ENCODE measurements at places on chromosomes 12 and 14.

GRCh38 chr12:3308609-3309008 is 182.4 kb upstream of the PRMT8 start:
- no peak for DNase-seq

DNA sequence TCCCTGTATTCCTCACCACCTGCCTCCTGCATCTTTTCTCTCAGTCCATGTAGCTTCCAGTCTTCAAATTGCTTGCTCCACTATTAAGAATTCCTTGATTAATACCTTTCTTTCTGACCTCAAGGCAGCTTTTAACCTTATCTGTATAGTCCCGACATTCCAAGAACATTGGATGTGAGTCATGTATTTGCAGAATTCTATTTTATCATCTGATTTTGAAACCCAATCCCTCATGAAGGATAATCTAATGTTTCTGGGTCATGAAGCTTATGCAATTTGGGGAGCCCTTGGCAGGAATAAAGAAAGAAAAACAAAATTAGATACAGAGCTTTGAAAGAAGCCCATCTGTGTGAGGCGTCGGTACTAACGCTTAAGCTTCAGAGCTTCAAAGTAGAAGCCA is 63.4 kb upstream of the CCND2 start:
- no peak for DNase-seq

DNA sequence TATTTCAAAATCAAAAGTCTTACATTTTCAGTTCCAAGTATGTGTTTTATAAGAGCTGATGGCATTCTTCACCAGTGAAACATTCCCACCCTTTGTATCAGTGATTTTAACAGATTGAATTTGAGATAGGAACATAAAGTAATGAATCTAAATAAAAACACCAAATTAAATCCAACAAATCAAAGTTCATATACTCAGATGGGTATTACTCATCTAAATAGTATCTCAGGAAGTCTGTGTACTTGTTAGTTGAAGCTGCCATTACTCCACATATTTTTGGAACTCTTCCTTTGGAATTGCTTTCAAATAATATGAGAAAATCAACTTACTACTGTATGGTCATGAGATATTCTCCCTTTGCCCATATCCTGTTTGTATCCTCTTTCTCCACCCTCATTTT is 89.1 kb downstream of the MIA2 start:
- no peak for DNase-seq

GRCh38 chr12:89829434-89829975 is 120.9 kb upstream of the ATP2B1 start:
- no peak for DNase-seq

GRCh38 chr14:40119321-40119720 is 687.1 kb upstream of the FBXO33 start:
- no peak for DNase-seq

GRCh38 chr14:99846808-99847207 is 53.6 kb downstream of the EML1 start:
- DNase-seq: no peak

DNA sequence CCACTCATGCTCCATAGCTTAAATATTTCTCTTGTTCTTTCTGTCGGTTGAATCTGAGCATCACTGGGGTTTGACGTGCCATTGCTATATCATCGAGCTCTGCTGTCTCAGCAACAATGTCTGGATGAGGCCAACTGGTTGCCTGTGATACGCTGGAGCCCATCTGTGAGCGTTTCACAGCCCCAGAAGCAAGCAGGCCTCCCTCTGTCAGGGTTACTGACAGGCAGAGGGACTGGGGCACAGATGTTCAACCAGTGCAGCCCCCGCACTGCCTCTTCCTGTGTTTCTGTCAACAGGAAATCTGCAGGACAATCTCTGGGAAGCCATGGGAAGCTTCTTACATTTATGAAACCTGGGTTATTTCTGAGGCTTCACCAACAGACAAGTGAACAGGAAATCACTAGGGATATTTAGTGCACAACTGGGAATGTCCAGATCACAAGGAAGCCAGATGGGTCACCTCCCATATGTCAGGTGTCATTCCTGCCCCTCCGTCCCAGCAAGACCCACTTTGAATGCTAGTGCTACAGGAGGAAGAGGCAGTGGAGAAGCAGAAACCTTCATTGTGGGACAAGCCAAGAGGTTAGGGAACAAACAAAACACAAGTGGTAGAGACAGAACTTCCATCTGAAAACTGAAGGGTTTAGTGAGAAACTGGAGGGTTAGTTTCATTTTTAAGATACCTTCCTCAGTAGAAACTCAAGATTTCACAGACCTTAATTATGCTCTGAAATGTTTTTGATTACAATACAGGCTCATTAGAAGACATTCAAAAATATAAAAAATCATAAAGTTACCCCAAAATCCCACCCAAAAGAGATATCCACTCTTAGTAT is 24.1 kb downstream of the DMAC2L start:
- DNase-seq: peak; percentile 35

- DNase-seq: no peak
Observed at GRCh38 chr14:58717813-58718212, 80.1 kb downstream of the DACT1 start.

GRCh38 chr12:2017546-2018337 is 13.5 kb upstream of the DCP1B start:
- DNase-seq: no peak

GRCh38 chr12:111203969-111204368 is 164.9 kb downstream of the PHETA1 start:
- DNase-seq: no peak

DNA sequence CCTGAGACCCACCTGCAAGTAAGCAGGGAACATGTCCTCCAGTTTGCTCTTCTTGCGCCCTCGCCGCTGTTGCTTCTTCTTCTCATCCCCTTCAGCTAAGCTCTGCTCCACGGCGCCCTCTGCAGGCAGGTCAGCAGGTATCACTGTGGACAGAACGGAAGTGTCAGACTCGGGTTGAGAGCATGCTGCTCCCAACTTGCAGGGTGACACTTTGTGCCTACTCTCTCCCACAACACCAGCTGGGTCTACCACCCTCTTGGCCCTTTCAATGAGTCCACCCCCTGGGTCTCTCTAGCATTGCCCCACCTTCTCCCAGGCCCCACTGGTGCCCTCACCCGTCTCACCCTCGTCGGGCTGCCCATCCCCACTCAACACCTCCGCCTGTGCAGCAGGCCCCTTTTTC is 16.7 kb downstream of the KMT2D start:
- peak; percentile 66 for DNase-seq

DNA sequence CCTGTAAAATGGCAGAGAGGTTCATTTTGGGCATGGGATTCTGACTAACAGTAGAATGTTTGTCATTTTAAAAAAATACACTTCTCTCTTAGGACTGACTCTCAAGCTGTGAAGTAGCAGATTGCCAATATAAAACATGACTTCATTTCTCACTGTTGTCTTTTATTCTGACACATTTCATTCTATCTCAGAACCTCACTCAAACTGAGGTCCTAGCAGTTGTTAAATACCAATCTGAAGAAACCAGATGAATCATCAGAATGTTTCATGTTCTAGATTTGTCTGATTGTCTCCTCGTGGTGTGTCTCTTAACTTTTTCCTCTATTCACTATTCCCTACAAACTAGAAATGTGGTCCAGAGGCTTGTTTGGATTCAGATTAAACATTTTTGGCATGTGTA is 276.5 kb upstream of the NPAS3 start:
- no peak for DNase-seq

DNA sequence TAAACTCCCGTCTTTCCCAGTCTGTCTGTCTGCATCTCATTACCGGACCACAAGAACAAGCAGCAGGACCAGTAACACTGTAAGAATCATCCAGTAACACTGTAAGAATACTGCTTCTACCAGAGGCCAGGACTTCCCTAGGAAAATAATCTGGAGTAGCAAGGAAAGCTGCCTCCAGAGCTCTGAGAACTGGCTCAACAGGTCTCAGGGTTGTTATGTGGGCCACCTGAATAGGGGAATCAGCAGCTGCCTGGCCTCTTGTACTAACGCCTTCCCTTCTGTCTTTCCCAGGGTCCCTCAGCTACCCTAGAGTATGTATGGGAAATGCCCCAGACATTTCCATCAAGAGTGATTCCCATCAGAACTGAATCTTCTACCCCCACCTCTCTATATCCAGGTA is 954 bp upstream of the SLC39A2 start:
- DNase-seq: no peak

- DNase-seq: no peak
Observed at GRCh38 chr14:59200195-59200594, 11.7 kb downstream of the DAAM1 start.

- DNase-seq: no peak
Observed at GRCh38 chr14:62778852-62779251, 266.4 kb downstream of the KCNH5 start.

DNA sequence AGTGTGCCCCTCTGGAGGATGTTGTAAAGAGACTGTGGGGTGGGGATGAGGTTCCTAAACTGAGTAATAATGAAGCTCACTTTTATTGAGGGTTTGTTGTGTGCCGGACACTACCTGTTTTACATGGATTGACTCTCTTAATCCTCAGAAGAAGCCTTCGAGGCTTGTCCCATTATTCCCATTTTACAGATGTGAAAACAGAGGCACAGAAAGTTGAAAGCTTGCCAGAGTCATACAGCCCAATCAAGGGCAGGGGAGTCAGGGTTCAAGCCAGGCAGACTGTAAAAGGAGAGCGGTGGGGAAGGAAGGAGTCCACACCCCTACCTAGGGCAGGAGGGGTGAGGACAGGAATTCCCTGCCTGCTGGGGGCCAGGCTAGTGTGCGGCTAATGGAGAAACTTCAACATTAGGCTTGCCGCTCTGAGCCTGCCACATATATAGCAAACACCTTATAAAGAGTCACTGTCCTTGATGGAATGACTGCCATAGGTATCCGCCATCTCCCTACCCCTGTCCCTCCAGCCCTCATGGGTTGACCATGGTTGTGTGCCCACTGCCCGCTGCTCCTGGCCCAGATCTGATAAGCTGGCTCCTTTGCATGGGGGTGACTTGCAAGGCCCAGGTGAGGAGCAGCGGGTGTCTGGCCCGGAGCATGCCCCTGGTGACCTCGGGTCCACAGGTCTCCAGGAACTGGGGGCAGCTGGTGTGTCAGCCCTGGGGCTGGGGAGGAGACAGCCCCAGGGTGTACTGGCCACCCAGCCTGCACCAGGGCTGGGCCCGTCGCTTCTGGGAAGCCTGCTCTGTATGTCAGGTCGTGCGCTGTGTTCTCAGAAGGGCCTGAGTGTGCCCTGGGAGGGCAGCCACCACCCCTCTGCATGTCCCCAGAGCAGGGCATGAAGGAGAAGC is 12.2 kb downstream of the ORAI1 start:
- DNase-seq: no peak

GRCh38 chr14:78951602-78952001 is 781.4 kb downstream of the NRXN3 start:
- no peak for DNase-seq

DNA sequence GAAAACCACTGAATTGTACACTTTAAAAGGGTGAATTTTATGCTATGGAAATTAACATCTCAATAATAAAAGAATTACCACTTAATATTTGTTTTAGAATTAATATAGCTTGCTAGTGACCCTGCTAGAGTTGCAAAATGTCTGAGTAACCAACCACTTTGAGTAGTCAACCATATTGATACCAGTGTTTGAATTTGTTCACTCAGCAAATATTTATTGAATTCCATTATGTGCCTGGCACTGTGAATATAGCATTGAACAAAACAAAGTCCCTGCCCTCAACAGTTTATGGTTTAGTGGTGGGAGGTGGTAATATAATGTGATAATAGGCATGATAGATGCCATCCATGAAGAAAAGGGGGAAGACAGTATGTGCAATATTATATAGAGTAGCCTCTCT is 4.6 kb downstream of the SNRPF start:
- no peak for DNase-seq

GRCh38 chr14:105138021-105138541 is 30.5 kb downstream of the JAG2 start:
- no peak for DNase-seq

DNA sequence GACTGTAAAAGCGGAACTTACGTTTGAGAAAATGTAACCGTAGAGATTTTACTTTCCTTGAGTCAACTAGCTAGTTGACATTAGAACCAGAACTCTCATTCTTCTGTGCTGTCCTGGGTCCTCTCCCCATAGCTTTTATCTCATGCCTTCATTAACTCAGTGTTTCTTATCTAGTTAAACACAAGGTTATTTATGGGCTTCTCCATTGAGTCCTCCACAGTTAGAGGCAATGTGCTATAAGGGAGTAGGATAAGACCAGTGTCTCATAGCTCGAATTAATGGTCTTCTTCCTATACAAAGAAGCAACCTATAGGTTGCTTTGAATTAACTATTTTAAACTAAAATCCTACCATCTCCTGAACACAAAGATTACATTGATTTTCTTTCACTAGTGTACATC is 129.8 kb downstream of the ACSS3 start:
- no peak for DNase-seq

DNA sequence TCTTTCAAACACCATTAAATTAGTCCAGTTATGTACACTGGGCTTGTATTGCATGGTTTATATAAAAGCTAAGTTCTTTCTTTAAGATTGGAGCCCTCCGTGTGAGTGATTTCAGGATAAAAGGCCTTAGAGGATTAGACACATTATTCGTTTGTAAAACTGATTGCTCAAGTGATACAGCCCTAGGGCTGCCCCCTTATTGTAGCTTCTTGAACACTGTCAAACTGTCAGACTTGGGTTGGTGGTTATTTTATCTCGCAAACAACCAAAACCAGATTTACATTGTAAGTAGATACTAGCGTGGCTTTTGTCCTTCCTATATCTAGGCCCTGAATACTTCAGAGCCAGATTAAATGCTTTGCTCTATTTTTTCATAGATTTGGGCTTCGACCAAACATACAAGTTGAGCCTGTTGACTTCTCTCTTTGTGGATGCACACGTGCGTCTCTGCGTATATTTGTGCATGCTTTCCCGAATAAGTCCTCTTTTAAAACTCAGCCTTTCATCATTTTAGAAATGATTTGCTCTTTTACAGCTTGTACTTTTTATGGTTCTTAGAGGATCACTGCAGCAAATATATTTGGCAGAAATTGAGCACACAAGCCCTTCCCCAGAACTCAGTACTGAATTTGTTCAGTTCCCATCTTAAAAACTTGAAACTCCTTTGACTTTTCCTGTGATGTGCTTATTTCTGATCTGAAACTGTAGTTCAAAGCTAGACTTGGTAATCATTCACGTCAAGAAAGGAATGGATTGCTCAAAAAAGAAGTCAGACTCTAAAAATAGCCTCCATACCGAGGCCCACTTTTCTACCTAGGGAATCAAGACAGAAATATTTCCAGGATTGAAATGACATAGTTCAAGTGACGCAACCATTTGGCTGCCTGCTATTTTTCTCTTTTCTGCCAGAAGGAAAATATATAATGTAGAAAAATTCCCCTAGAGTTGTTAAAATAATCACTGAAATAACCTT is 129.5 kb downstream of the ETV6 start:
- DNase-seq: no peak

Measured in small intestine (tissue), 16 donors.